ENCODE measurements at places on chromosomes 3 and 15.

DNA sequence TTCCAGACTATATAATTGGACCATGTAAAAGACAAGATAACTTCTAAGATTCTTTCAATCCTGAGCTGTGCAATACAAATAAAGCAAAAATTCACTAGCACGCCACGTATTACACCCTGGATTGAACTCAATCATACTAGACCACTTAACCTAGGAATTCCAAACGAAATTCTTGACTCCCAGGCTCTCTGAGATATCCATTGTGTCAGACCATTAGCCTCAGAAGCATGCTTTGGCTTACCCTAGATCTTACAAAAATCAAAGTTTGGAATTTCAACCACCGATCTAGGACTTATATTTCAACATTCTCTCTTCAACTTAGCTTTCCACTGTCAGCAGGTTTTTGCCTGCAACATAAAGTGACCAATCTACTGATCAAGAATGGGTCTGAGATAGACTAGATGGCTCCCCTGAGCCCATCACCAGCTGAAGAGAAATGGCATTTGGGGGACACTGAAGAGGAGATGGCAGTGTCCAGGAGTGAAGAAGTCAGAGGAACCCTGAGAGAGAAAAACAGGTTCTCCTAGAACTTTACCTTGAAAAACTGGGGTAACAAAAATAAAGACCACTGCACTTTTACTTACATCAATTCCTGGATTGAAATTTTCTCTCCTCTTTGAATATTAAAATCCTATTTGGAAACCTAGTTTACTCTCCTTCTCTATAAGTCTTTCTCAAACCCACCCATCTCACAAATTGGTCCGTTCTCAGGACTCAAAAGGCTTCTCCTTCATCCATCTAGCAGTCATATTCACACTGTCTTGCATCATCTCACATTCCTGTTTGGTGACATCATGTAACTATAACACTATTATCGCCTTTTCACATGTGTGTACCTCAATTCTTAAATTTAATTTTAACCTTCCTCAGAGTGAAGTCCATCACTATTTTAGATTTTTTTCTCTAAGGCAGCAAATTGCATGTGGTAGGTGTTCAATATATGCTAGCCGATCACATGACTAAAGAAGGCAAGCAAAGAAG is 18.5 kb downstream of the CPNE4 start:
- no peak for DNase-seq

DNA sequence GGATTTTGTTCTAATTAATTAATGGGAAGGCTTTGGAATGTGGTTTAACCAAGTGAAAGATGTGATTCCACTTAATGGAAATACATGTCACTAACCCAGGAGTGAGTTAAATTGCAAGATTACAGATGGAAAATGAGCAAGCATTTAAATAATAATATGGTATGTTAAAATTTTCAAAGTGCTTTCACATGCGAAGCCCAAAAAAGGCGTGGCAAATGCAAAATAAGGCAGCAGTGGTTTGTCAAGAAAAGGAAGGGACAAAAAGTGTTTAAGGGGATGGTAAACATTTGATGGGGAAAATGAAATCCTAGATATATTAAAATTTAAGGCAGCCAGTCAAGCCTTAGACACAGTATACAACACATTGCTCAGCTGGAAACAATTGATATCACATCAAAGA is 2.9 kb downstream of the TICRR start:
- no peak for DNase-seq

DNA sequence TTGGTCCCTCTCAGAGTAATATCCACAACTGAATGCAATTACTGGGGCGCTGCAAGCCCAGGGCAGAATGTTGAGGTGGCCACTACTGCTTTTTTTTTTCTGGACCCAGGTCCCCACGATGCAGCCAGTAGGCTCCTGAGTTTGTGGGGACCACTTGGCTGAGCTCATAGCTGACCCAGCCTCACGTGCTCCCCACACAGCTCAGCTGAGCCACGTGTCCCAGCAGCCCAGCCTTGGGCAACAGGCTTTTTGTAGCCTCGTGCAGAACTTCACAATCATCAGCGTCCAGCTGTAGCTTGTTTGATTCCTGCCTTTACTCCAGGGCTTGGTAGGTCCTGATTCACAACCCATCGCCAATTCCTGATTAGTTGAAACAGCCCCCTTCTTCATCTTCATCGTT is 117.3 kb downstream of the ETFA start:
- no peak for DNase-seq

DNA sequence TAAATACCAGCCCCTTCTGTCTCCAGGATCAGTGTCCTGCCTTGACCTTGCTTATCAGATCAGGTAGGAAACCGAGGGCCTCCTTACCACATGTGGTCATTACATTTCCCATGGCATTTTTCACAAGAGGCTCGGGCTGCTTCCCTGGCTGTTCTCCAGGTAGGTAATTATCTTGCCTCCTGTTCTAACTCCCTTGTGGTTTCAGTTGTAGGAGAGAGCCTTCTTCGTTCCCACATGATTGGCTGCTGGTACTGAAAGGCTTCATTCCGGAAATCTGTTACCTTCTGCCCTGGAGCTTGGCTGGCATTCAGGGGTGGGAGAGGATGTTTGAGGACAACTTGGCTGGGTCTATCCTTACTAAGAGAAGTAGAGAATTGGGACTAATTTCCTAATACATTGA is 46.8 kb upstream of the RORA start:
- no peak for DNase-seq

DNA sequence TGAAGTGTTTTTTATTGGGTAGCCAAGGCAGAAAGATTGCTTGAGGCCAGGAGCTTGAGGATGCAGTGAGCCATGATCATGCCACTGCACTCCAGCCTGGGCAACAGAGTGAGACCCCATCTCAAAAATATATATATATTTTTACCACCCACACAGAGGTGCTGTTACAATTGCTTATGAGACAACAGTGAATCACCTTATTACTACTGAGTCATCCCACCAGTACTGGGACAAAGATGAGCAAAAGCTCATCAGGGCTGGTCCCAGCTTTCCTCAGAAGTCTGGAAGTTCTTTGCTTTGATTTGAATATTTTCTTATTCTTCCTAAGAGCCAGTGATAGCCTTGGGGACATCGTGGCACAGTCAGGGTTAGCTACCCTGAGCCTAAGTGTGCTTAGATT is 207.7 kb downstream of the SOX2 start:
- DNase-seq, result no peak

DNA sequence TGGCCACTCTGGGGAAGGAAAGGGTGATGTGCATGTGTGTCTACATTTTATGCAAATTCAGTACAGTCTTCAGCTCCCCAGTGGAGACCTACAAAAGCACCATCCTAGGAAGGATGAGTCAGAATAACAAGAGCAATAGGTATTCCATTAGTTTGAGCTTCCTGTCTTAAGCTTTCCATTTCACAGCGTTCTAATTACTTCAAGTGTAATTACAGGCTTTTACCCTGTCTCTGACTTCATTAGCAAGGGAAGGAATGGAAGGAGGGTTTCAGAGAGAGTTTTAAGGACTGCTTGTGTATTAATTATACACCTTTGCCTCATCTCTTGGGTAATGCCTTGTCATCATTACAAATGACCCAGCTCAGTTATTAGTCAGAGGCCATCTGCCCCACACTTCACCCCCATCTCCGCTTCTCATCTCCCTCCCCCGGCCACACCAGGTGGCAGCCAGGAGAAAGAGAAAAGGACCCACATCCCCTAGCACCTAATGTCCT is 202.8 kb upstream of the MRPL3 start:
- DNase-seq, result no peak

DNA sequence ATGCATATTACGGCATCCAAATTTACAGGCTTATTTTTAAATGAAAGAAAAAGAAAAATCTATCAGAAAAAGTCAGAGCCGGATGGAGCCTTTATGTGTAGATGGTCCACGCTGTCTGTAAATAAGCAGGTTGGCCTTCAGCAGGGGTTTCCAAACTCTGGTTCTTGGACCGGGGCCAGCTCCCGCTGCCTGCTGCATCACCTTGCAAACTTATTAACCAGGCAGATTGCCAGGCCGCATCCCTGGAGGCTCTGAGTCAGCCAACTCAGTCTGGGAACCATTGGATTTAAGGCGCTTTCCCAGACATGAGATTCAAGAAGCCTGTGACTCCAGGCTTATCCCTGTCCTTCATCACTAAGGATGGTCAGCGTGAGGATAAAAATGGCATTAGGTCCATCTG is 212.4 kb downstream of the OPA1 start:
- peak; percentile 81 for DNase-seq

GRCh38 chr3:113910966-113911365 is 36.8 kb upstream of the ZDHHC23 start:
- no peak for DNase-seq

DNA sequence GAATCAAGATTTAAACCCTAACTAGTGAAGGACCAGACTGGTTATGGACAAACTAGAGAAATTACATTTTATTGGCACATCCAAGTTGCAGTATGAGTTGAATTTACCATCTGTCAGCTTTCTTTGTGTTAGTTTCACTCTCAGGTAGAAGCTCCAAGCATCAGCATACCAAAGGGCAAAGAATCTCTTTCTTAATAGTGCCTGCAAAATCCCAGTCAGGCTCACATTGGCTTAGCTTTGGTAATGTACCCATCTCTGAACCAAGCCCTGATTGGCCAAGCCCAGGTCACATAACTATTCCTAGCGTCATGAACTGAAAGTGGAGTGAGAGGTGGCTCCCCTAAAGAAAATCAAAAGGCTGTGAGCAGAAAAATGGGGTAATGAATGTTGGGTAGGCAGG is 66.9 kb downstream of the CCNL1 start:
- no peak for DNase-seq

GRCh38 chr15:79066391-79067071 is 24.0 kb downstream of the RASGRF1 start:
- no peak for DNase-seq

DNA sequence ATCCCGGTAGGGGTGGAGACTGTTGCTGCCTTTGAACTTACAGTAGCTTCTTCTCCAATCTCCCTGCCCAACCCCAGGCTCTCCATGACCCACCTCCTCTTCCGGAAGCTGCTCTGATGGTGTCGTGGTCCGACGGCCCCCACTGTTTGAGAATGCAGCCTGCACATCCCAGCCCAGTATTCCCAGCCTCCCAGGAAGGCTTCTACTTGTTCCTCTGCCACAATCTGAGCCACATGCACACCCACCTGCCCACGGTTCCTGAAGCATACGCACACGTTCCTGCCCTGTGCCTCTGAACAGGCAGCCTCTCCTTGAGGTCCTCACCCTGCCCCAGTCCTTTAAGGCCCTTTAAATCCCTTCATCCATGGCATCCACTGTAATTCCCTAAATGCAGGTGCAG is 57.4 kb downstream of the ABTB1 start:
- no peak for DNase-seq

DNA sequence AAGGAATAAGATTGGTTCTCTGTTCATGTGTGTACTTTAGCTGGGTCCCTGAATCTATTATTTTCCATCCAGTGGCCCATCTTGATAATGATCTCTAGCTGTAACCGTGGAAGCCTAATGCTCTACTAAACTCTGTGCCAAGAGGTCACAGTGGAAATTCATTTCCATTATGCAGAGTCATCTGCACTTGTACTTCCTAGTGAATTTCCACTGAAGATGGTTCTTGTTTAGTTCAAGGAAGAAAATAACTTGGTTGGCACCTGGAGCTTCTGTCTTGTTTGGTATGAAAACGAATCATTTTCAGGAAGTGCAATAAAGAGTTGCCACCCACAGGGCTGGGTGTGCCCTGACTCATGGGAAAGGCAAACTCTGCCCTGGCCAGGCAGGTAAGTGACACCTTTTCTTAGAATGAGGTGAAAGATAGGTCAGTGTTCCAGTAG is 10.3 kb downstream of the LPP start:
- DNase-seq, result no peak

GRCh38 chr3:5140230-5140621 is 18.1 kb downstream of the ARL8B start:
- DNase-seq, result no peak

- DNase-seq, result no peak
These were observed 6.6 kb downstream of the TP63 start for GRCh38 chr3:189637750-189638149.

- DNase-seq, result no peak
These were observed 19.1 kb downstream of the ZDHHC19 start for GRCh38 chr3:196192036-196192523.

- DNase-seq, result no peak
These were observed 993 bp downstream of the STXBP5L start for GRCh38 chr3:120908795-120909601.

- DNase-seq, result no peak
These were observed 19.2 kb upstream of the RPL14 start for GRCh38 chr3:40437889-40438288.

DNA sequence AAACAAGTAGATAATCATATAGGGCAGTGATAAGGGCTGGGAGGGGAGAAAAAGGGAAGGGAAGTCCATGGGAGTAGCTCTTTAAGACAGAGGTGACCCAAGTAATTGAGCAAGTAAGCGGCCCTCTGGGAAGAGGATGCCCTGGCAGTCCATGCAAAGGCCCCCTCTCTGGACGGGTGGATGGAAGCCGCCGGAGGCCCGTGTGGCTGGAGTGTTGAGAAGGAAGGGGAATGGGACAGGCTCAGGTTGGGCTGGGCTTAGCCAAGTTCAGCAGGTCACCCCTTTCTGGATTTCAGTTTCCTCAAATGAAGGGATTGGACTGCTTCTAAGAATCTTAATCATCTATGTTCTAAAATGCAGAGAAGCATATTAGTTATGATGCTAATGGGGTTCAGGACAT is 32.4 kb upstream of the TRPM1 start:
- DNase-seq, result no peak

DNA sequence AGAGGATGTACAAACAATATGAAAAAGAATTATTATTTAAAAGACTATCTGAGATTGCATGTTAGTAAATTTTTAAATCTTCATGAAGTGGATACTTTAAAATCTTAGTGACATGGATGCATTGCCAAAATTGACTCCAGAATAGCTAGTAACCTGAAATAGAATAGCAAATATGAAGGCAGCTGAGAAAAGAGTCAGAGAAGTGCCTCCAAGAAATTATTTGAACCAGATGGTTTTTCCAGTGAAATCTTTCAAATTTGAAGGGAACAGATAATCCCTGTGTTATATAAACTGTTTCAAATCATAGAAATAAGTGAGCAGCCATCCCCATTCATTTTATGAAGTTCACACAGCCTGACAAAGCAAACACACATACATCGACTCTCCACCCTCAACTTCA is 29.6 kb downstream of the FSIP1 start:
- DNase-seq, result no peak

DNA sequence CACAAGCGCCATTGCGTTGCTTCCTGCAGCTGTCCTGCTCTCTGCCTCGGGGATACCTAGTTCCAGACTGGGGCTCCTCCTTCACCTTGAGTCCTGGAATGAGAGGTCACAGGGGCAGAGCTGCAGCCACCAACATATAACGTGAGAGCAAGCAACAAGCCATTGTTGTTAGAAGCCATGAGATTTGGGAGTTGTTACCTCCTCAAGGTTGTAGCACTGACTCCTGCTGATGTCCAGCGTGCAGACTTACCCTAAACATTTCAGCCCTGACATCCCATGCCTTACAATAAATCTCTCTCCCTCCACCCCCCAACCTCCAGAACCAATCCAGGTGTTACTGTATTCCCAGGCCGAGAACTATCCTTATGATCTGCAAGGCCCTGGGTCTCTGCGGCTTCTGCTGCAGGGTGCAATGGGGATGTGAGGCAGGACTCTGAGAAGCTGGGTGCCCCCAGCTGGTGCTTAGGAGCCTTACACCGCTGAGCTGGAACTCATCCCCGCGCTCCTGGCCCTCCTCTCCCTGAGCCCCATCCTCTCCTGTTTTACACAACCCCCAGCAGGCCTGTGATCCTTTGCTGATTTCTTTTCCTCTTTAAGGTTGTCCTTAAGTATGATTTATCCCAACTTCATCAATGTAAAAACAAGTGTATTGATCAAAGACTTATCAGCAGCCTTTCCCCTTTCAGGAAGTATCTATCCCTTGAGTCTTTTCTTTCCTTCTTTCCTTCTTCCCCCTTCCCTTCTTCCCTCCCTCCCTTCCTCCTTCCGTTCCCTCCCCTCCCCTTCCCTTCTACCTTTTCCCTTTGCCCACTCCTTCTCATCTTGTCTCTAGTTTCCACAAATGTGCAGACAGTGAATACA is 84.2 kb upstream of the ABHD2 start:
- no peak for DNase-seq
